ENCODE measurements at places on chromosomes 4 and X.

- DNase-seq: no peak
These were observed 125.8 kb downstream of the HMX1 start for GRCh38 chr4:8745826-8746225.

- no peak for DNase-seq
These were observed 27.6 kb downstream of the CLCN5 start for GRCh38 chrX:49949961-49950360.

DNA sequence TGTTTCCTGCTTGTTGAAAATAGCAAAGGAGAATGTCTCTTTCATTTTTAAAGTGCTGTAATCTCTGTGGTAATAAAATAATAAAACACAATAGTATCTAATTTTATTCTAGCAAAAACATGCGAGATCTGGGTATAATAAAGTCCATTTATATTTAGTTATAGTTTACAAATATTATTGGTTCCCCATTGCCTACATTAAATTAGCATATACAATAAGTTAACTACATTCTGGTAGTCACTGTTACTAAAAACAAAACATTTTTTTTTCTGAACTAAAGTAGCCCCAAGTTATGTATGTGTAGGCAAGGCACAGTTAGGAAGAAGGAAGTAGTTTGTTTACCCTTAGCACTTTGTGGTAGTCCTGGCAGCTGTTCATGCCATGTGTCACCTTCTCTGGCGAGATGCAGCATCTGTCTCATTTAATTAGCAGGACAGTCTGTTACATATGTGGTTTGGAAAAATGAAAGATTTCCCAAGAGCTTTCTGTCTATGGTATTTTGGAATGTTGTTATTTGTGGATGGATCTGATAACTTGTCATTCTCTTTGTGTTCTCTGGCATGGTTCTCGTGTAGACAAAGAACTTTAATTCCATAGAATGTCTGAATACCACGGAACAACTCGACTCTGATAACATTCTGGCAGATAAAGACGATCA, 231.3 kb upstream of the PITX2 start:
- DNase-seq: peak; percentile 41

- DNase-seq: no peak
These were observed 82.8 kb downstream of the TAB3 start for GRCh38 chrX:30806187-30806728.

- no peak for DNase-seq
These were observed 240.2 kb upstream of the ADAMTS3 start for GRCh38 chr4:72809208-72809607.

GRCh38 chrX:123361371-123361770, 177.3 kb downstream of the GRIA3 start:
- peak; percentile 1 for DNase-seq

GRCh38 chrX:100247826-100248225, 162.2 kb downstream of the PCDH19 start:
- DNase-seq: no peak

- no peak for DNase-seq
These were observed 177.1 kb downstream of the BMPR1B start for GRCh38 chr4:94934864-94935263.

- peak; percentile 52 for DNase-seq
These were observed 18.3 kb upstream of the GPR101 start for GRCh38 chrX:137051978-137052642.

- no peak for DNase-seq
These were observed 186.4 kb upstream of the PUDP start for GRCh38 chrX:7334253-7334935.

DNA sequence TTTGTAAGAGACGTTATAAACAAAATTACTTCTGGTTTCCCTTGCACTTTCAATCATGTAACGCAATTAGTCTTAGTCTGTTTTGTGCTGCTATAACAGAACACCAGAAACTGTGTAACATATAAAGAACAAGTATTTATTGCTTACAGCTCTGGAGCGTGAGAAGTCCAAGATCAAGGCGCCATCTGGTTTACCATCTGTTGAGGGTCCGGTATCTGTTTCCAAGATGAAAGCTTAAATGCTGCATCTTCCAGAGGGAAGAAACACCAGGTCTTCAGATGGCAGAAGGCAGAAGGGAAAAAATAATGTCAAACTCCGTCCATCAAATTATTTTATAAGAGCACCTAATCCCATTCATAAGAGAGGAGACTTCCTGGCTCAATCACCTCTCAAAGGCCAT, 474.1 kb downstream of the PDGFC start:
- no peak for DNase-seq

DNA sequence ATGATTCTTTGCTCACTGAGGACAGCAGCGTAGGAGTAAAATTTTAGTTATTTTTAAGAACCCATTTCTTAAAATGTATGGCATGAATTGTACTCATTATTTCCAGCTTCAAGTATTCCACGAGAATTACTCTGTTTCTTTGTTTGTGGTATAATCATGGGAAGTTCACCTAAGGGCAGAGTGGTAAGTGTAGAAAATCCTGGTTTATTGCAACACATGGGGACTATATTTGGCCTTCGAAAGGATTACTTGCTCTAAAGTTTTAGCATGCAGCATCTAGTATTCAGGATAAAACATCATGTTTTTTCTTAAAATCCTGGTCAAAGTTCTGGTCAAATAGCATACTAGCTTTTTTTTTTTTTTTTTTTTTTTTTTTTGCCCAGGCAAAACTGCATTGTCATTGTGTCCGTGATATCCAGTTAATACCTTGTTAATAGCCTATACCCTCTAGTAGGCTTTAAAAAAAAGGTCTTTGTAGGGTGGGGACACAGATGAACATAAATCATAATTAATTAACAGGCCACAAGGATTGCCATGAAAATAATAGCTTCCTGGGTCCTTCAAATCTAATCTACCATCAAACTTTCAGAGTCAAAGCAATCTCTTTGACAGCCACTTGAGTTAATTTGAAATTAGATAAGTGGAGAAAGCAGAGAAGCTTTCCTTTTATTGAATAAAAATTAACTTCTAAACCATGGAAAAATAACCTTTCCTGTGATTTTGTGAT, 44.6 kb upstream of the VEGFC start:
- no peak for DNase-seq

DNA sequence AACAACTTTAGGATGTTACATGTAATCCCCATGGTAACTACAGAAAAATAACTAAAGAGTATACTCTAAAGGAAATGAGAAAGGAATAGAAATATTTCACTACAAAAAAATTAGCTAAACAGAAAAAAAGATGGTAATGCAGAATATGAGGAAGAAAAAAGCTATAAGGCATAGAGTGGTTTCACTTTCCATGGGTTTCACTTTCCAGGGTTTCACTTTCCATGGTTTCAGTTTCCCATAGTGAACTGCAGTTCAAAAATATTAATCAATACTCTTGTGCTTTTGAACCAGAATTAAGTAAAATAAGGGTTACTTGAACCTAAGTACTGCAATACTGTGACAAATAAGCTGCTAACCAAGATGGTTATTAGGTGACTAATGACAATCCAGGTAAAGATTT, 42.0 kb downstream of the NPFFR2 start:
- DNase-seq: no peak

DNA sequence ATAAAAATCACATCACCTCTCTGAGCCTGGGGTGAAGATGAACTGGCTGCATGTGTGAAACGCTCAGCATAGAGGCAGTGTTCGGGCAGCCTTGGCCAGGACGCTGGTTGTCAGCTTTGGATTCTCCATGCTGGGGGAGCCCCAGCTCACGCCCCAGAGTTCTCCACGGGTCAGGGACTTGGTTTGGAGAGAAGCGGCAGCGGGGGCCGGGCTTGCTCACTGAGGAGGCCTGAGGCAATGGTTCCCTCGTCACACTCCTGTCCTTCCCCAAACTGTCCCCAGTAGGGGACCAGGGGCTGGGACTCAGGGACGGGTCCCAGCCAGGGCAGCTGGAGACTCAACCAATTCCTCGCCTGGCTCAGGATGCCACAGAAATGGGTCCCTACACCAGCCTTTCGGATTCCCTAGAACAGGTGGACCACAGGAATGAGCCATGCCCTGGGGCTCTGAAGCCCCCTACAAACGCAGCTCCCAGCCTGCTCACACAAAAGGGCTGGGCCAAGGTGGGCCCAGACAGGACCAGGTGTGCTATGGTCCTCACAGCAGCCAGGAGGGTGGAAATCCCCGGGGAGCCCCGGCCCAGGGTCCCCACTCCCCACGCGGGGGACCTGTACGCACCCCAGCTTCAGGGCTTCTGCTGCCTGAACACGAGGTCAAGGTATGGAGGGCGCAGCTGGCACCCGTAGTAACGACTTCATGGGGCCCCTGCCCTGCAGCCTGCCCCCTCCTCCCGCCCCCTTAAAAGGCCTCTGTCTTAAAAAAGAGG, 1.4 kb downstream of the MXD4 start:
- no peak for DNase-seq

- no peak for DNase-seq
These were observed 42.0 kb downstream of the SLC4A4 start for GRCh38 chr4:71380788-71381187.
